ENCODE measurements at places on chromosomes 7 and 10. TPM values are rescaled to one million over a fixed set of nuclear protein-coding genes. Genes with fewer than 3 reads are reported as not detected.

- DNase-seq = no peak
Observed at GRCh38 chr10:60139290-60139689, 232.9 kb upstream of the CCDC6 start.

- DNase-seq = no peak
Observed at GRCh38 chr7:130436253-130436652, 4.6 kb downstream of the CEP41 start.

DNA sequence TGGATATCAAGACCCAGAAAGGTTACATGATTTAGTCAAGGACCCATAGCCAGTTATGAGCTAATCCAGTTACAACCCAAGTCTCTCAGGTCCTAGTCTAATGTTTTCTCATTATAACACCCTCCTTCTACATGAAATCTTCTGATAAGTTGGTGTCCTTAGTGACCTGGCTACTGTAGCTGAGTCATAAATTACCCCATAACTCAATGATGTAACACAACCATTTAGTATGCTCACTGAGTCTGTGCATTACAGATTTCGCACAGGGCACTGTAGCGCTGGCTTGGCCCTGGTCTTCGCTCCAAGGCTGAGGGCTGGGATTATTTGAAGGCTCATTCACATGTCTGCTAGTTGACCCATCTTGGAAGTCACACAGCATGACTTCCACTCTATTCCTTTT is 36.0 kb upstream of the GLCCI1 start:
- no peak for DNase-seq

GRCh38 chr10:3258394-3258793 is 85.8 kb upstream of the PITRM1 start:
- DNase-seq = no peak

GRCh38 chr7:129796186-129796775 is 156.5 kb downstream of the UBE2H start:
- DNase-seq = no peak

GRCh38 chr7:1978656-1979590 is 253.8 kb downstream of the MAD1L1 start:
- no peak for DNase-seq

GRCh38 chr10:22043327-22043633 is 39.8 kb upstream of the DNAJC1 start:
- no peak for DNase-seq

GRCh38 chr7:26526265-26526587 is 234.6 kb downstream of the SNX10 start:
- DNase-seq = no peak

- no peak for DNase-seq
Observed at GRCh38 chr10:6208799-6209235, 6.1 kb downstream of the PFKFB3 start.

DNA sequence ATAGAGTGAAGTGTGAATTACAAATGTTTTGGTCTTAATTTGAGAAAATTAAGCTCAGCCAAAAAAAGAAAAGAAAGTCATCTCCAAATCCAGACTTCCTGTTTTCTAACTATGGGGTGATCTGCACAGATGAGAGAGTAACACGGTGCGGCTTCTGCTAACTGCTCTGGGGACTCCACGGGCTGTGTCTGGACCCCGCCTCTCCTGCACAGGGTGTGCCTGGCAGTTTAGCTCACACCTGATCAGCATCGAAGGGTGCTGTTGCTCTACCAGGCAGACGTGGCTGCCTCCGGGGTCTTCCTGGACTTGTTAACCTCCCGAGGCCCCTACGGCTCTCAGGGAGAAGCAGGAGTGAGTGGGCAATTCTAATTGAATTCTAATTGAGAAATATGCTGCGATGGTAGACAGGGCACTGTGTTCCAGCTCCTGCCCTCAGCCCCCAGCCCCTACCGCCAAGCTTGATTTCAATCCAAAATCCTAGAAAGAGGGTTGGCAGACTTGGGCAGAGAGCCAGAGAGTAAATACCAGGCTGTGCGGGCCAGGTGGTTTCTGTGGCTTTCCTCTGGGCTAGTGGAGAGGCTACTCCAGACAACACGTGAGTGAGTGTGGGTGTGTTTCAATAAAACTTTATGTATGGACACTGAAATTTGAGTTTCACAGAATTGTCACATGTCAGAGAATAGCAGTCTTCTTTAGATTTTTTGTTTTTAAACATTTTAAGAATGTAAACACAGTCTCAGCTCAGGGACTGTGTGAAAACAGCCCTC is 13.4 kb downstream of the SHH start:
- no peak for DNase-seq

GRCh38 chr10:28300027-28300426 is 2.8 kb downstream of the MPP7 start:
- DNase-seq = no peak

CRPPA gene
- 1.2 TPM for total RNA-seq

GIMAP5 gene
- 24.1 TPM for total RNA-seq

SLC26A3 gene
- not detected for total RNA-seq

AUTS2 gene
- total RNA-seq = 53.0 TPM

PTF1A gene
- total RNA-seq = not detected

KLF6 gene
- 145 TPM for total RNA-seq

NEUROD6 gene
- total RNA-seq = not detected

ZNF804B gene
- not detected for total RNA-seq

ZNF33B gene
- 15.5 TPM for total RNA-seq

Measured in vagina (tissue), 2 donors.